Inflammatory macrophage (primary cell): ENCODE measurements at places on chromosomes 3 and 15.
A peak's percentile ranks its signal among the peaks of the same experiment; 100 is the strongest.

- no peak for DNase-seq
Measured at GRCh38 chr3:149686996-149687395, 29.2 kb upstream of the WWTR1 start.

- no peak for DNase-seq
Measured at GRCh38 chr3:5376761-5377160, 189.3 kb downstream of the EDEM1 start.

DNA sequence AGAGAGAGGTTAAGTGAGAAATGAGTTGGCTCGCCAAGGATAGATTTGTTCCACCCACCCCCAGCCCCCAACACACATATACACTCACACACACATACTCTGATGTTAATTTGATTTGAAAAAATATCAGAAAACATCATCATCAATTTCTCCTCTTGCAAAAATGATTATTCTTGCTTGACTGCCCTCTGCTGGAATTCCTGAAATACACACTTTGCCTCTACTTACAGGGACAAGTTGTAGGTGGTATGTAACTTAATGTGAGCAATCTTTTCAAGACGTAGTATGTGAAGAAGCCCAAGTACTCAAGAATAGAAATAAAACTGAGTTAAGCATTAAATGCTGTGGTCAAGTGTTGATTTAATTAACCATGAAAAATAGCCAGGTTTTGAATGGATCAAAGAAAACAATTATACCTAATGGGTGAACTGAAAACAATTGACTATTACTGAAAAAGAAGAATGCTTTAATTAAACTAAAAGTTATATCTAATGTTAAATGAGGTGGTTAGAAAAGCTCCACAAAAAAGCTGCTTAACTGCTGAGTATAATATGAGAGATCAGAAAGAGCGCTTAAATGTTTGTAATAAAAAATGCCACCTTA lies 46.6 kb upstream of the MDFIC2 start:
- peak; percentile 24 for DNase-seq

- DNase-seq: no peak
Measured at GRCh38 chr15:43524254-43524845, 6.9 kb downstream of the MAP1A start.

DNA sequence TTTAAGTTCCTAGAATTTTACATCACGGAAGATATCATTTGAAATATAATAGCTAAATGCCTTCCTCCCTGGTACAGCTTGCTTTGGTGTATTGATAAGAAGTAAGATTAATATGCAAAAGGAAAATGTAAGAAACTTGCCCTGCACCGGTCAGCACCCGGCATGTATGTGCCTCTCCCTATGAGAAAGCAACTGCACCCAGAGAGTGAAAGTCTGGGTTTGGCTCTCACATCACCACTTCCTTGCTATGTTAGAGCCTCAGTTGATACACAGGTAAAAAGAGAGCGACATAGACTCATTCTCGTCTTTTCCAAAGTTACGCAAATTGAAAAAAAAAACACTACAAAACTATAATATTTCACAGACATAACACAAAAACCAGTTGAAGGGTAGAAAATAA lies 96.7 kb downstream of the FOXP1 start:
- DNase-seq: no peak

- no peak for DNase-seq
Measured at GRCh38 chr15:100200287-100200880, 141.4 kb downstream of the ADAMTS17 start.

DNA sequence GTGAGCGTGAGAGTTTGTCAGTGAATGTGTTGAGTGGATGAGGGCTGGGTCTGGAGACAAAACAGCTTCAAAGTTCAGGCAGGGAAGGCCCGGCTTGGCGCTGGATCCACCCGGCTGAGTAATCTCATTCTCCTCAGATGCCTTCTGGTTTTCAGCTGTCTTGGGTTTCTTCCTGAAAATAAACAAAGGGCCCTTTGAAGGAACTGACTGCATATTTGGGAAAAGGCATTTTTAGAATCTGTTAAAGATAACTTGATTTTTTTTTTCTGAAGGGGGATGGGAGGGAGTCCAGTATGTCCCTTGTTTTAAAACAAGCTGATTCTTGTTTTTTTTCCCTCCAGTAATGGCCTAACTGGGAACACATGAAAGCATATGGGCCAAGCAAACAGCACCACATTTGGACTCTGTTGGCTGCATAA lies 86.4 kb downstream of the TIGIT start:
- DNase-seq: no peak

DNA sequence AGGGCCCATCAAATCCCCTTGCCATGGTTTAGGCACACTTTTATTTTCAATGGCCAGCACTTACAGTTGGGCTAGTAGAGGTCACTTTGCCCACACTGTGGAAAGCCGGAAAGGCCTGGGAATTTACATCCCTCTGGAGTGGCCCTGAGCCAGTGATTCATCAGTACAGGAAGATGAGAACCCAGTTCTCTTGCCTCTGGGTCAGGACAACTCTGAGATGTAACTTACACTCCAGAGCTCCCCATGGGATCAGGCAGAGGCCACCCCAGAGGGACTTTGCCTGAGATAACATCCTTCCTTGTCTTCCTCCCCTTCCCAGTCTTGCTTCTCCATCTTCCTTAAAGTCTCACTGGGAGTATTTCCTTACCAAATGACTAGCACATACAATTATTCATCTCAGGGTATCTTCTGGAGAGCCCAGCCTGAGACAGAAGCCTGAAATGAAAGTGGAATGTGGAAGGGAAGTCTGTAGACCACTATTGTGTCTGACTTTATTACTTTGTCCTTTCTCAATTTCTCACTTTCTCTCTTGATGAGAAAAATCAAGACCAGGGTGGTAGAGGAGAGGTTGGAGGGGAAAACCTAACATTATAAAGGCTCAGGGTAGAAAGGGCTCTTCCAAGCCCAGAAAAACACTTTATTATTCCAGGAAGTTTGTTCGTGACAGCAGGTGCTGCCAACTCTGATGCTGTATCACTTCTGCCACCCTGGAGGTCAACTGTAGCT lies 220.8 kb downstream of the ZNF621 start:
- no peak for DNase-seq

DNA sequence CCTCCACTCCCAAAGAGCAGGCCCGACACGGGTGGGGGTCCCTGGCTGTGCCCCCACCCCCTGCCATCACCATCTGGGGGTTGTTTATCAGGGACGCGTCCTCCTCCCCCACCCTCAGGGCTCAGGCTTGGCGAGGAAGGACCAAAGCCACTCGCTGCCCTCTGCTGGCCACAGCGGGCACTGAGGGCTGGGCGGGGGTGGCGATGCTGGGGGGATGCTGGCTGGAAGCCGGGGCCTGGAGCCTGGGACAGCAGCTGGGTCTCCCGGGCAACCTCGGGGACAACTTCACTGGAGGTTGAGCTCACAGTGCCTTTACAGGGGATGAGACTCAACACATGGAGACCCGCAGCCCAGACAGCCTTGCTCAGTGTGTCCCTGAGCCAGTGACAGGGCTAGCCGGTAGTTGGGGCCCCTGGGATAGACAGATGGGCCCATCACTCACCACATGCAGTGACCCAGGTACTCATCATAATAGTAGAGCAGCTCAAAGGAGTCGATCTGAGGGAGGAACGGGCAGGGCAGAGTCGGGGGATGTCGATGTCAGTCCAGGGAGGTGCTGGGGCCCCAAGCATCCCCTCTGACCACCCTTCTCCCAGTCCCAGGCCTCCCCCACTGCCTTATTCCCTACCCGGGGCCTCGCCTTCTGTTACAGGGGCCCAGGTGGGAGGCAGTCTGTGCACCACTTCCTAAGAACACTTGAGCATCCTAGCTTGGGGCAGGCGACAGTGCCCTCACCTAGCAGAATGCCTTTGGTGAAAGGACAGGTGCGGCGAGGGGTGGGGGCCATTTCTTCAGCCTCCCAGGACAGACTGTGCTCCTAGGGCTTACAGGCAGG lies 5.9 kb upstream of the CALML4 start:
- peak; percentile 29 for DNase-seq

GRCh38 chr15:47887241-47887800 lies 170.0 kb downstream of the SEMA6D start:
- DNase-seq: no peak

- no peak for DNase-seq
Measured at GRCh38 chr3:2774481-2775249, 335.5 kb downstream of the IL5RA start.

GRCh38 chr15:64010719-64011118 lies 35.6 kb downstream of the DAPK2 start:
- peak; percentile 90 for DNase-seq

DNA sequence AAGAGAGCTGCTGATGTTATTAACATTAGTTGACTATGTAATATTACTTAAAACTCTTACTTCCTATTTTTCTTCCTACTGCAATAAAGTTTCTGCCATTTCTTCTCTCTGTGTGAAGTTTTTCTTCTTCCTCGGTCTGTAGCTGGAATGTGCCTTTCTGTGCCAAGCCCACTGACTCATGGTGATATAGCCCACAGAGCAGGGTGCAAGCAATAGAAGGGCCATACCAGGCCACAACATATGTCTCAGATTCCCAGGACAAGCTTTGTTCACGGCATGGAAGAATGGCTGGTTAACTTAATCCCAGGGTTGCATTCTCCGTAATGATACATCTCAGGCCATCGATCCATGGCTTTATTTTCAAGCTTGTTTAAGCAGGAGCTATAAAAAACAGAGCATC lies 815.3 kb downstream of the TUSC7 start:
- peak; percentile 17 for DNase-seq

DNA sequence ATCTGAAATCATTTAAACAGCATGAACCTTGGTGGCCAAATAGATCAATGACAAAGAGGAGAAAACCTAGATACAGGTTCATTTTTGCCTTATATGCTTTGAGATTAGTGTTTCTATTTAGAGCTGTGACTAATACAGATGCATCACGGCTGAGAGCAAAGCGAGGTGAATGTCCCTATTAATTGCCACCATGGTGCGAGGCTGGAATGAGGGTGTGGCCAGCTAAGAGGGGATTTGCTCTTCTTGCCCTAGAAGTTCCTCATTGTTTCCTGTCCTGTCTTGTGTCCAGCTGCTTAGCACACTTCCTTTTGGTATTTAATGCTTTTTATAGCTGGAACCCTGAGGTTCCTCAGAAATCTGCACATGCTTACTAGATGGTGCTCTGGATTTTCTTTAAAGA lies 339.1 kb upstream of the RGMA start:
- no peak for DNase-seq

DNA sequence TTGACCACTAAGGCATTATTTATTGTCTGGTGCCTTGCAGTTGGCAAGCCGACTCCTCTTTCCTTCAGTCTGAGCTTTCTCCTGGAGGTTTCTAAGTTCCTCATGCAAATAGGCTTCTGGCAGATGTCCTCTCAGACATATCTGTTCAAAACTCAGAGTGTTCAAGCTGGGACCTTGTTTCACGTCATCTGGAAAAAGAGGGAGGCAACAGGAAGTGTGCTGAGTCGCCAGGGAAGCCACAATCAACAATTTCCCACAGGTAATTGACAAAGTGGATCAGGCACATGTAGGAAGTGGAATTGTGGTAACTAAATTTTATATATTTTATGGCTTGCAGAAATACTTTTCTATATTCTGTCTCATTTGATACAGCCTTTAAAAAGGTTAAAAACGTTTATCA lies 14.6 kb downstream of the SCG5 start:
- DNase-seq: no peak

- no peak for DNase-seq
Measured at GRCh38 chr15:64263567-64263966, 92.4 kb downstream of the CSNK1G1 start.

DNA sequence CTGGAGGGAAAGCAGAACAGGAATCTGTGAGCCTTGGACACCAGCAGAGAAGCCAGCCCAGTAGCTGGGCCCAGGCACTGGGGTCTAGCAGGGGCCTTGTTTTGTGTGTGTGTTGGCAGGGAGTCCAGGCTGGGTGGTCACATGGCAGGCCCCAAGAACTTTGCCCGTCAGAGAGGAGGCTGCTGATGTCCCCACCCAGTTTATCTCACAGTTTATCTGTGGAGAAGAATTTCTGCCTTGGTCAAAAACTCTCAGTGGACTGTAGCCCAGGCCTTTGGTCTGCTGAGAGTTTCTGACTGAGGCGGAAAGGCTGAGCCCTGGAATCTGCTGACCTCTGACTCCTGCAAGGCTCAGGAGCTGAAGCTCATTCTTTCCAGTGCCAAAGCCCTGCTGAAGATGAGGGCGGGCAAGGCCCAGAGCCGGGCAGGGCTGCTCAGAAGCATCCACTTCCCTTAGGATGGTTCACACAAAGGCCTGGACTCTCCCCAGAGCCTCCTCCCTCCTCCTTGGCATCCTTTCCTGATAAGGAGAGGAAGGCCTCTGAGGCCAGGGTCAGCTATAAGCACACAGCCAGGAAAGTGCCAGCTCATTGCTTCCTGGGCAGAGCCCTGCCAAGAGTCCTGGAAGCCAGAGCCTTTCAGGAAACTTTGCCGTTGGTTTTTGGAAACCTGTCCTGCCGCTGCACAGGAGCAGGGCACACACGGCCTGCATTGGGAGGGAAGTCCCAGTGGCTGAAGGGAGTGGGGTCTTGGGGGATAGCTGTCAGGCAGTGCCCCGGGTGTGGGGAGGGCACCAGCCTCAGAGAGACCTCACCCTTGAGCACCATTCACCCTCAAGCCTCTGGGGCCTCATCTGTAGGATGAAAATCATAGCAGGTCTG lies 37.2 kb upstream of the SLCO2A1 start:
- no peak for DNase-seq

GRCh38 chr15:67405208-67406191 lies 115.4 kb upstream of the C15orf61 start:
- DNase-seq: no peak

GRCh38 chr15:52657338-52657737 lies 21.9 kb downstream of the ATOSA start:
- no peak for DNase-seq

GRCh38 chr3:71191031-71191482 lies 392.5 kb downstream of the FOXP1 start:
- no peak for DNase-seq

DNA sequence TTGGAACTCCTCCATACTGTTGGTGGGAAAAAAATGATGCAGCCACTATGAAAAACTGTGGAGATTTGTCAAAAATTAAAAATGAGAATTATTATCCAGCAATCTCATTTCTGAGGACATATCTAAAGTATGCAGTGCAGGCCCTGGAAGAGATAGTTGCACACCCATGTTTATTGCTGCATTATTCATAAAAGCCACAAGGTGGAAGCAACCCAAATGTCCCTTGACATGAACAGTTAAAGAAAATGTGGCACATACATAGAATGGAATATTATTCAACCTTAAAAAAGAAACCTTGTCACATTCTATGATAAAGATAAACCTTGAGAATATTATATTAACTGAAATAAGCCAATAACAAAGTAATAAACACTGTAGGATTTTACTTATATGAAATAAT lies 80.9 kb upstream of the ARHGEF26 start:
- DNase-seq: peak; percentile 5

GRCh38 chr3:108091498-108092250 lies 843 bp upstream of the CD47 start:
- no peak for DNase-seq

DNA sequence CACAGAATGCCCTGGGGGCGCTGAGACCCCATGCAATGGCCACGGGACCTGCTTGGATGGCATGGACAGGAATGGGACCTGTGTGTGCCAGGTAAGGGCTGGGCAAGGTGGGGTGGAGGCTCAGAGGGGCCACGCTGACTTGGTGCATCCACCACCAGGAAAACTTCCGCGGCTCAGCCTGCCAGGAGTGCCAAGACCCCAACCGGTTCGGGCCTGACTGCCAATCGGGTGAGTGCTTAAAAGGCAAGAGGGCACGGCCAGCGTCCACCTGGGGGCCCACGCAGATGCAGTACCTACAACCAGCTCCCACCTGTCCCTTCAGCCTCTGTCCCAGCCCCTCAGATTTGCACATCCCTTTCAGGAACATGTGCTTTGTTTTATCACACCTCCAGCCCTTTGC lies 6.9 kb downstream of the STAB1 start:
- no peak for DNase-seq
